Hippocampal formation (tissue), 2 donors: ENCODE measurements at places on chromosomes 2 and 18.

DNA sequence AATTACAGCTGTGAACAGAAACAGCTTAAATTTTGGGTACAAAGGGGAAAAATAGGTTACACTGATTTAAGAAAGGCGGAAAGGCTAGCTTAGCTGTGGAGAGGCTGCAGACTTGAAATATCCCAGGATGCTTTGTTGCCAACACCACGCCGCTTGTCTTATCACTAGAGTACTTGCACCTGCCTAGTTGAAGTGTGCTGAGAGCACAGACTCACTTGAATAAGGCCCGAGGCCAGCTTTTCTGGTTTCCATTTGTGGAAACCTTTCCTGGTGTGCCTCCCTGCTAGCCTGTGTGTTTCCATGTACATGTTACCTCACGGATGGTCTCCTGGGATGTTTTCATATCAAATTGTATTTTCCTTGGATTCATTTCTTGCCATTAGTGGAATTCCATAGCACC is 3.2 kb downstream of the CABLES1 start:
- no peak for DNase-seq

- no peak for DNase-seq
Measured at GRCh38 chr18:69658685-69659084, 258.0 kb downstream of the DOK6 start.

DNA sequence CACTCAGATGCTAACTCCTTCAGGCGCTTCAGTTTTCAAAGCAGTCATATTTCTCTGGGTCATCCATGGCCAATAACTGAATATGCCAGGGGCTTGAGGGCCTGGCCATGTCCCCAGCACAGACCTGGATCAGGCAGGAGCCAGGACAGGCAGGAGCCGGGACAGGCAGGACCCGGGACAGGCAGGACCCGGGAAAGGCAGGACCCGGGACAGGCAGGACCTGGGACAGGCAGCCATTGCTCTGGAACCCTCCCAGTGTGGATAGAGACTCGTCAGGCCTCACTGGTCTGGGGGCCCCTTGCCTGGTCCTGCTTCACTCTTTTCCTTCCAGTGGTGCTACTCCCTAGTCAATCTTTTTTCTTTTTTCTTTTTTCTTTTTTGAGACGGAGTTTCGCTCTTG is 117.5 kb upstream of the TEX51 start:
- no peak for DNase-seq

DNA sequence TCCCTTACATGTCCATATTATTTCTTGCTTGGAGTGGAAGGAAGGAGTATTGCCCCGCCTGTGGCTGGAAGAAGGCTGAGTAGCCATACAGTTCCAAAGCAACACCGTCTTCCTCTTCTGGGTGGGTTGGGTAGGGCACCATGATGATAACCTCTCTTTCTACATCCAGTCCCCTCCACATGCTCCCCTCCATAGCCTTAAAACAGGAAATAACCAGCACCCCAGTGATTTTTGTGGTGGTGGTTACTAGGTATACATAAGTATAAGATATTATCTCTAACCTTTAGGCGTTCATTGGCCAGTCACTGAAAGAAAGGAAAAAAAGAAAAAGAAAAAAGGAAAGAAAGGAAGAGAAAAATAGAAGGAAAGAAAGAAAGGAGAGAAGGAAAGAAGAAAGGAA is 63.1 kb downstream of the CXCR4 start:
- no peak for DNase-seq

GRCh38 chr2:217417536-217417935 is 557.7 kb upstream of the TNP1 start:
- DNase-seq, result no peak

DNA sequence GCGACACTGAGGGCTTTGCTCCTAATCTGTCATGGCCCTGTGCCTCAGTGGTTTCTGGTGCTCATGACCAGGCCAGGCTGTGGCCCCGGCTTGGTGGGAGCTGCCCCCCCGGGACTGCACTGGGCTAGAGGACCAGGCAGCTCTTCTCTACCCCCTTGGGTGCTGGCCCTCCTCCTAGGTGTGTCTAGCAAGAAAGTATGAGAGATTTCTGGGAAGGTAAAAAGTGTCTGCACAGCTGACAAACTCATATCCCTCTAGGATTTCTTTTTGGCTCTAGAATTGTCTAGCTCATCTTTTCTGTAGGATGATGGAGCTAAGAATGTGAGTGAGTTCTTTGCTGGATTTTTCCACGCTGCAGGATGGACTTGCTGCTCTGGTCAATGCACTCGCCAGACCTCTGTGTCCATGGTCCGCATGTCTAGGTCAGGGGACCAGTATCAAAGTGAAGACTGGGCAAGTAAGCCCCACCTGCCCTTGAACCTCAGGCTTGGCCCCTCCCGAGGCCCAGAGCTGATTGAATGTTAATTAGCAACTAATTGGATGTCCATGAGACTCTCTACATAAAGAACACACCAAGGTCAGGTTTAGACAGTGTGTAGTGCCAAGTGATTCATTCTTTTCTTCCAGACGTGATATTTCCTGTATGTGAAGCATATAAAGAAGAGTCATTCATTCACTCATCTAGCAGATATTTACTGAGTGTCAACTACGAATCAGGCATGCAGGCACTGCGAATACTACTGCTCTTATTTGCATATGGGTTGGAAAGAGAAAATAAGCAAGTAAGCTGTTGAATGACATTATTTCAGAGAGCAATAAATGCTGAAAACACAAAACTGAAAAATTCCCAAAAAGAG is 15.6 kb upstream of the PSD4 start:
- DNase-seq, result no peak

- DNase-seq, result peak; percentile 22
Measured at GRCh38 chr2:165648801-165649200, 145.2 kb downstream of the GALNT3 start.

GRCh38 chr2:203798296-203799087 is 69.1 kb upstream of the CTLA4 start:
- no peak for DNase-seq

DNA sequence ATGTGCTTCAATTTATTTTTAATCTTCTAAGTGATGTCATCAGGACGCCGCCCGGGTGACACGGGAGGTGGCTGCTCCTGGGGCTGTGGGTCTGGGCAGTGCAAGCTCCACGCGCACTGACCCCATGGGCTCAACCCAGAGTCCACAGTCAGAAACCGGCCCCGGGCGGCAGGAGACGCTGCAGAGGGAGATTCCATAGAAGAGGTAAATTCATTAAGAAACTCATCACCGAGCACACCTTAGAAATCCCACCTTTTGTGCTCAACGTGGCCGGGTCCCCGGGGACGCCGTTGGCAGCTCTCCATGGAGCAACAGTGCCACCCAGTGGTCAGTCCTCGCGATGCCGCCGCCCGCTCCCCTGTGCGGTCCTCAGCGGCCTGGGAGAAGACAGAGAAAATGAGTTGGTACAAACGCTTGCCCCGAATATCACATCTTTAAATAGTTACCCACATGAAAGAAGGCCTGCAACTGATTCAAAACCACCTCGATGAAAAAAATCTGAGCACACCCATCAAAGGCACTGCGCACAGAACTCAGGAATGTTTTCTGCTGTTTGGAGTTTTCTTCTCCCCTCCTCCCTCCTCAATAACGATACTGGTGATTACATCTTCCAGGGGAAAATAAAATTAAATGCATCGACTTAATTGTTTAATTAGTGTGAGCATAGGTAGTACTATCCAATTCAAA is 92.6 kb downstream of the CMPK2 start:
- DNase-seq, result peak; percentile 55

- DNase-seq, result no peak
Measured at GRCh38 chr2:15790838-15791237, 149.5 kb upstream of the MYCN start.

DNA sequence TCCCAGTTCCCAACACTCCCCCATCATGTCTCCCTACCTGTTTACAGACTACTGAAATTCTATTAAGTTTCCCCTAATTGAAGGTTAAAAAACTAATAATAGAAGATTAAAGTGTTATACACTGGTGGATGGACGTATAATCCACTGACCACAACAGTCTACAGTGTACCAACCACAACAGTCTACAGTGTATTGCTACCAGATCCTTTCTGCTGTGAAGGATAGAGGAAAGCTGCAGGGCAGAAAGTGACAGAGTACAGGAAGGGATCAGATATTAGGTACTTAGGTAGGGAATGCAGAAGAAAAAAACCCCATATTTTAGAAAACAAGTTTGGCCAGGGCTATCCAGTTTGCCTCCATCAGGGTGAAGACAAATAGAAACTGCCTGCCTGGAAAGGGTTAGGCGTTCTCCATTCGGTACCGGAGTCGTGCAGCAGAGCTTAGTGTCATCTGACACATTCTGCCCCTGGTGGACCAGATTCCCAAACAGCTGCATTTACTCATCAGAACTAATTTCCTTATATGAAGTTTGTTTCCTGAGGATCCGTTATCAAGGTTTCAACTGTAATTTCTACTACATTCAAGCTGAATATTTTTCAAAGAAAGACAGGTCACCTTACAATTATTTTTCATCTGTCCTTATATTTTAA is 49.9 kb downstream of the KLF7 start:
- DNase-seq, result peak; percentile 73

DNA sequence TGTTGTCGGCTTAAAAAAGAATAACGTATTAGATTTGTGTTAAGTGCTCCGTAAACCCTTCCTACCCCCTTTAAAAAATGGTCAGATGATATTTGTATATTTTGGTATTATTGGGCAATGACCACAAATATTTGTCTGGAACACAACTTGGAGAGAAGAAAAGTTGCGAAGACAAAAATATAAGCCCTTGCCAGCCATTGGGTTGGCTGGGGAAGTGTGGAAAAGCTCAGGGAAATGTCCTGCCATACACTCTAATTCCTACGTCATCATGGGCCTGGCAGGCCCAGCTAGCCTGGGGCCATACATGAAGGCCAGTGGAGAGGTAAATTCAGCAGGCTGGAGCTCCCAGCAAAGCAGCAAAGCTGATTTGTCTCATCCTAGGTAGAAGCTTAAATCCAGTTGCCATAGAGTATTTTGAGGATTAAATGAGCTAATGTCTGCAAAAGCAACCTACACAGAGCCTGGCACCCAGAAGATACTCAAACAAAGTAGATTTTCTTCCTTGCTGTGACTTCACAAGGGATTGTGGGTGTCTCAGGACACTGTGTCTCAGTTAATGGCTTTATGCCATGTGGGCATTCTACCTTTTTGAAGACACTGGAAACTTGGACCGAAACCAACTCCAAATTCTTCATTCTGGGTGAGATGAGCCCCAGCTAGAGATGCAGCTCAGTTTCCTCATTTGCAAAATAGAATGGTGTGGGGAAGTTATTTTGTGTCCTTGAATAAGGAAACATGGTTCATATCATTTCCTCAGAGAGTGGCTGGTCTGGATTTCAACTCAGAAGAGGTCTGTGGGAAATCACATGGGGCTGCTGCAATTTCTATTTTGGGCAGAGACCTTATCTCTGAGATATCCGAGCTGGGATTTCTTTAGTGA is 87.9 kb upstream of the MAP4K3 start:
- peak; percentile 11 for DNase-seq

GRCh38 chr18:44627280-44627679 is 53.4 kb upstream of the SETBP1 start:
- DNase-seq, result no peak

GRCh38 chr2:95025406-95026319 is at the start of gene MAL:
Gene MAL (plus strand): TSS chr2:95025708. CDS start chr2:95025793, 85 bp downstream.
- peak; percentile 74 for DNase-seq

- DNase-seq, result no peak
Measured at GRCh38 chr2:72027426-72028161, 120.1 kb downstream of the CYP26B1 start.

DNA sequence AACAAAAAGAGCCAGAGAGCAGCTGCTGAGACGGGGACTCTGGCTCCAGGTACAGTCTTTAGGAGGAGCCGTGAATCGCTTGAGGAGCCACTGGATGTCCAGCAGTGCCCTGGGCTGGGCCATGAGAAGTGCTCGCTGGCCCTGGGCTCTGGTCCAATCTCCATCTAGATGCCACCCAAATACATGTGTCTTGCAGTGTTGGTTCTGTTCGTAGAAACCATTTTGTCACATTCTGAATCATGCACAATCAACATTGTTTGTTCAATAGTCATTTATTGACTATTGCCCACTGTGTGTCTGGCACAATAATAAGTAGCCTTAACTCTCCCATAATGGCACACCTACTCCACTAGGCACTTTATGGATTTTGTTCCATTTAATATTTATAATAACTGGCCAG is 26.1 kb downstream of the TYMS start:
- no peak for DNase-seq

DNA sequence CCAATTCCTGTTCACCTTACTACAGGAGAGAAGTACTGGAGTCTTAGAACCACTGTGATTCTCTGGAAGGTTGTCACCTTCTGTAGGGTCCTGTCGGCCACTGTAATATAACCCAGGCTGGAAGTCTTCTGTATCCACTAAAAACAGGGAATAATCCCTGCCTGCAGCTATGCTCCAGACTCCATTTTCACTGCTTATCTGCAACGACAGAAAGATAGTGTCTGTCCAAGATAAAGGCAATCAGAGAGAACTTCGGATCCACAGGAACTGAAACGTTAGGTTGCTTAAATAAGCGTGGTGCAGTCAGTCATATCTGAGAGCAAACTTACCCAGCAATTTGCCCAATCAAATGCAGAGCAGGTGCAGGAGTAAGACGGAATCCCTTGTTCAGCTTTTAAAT is 34.2 kb downstream of the ALS2 start:
- no peak for DNase-seq

DNA sequence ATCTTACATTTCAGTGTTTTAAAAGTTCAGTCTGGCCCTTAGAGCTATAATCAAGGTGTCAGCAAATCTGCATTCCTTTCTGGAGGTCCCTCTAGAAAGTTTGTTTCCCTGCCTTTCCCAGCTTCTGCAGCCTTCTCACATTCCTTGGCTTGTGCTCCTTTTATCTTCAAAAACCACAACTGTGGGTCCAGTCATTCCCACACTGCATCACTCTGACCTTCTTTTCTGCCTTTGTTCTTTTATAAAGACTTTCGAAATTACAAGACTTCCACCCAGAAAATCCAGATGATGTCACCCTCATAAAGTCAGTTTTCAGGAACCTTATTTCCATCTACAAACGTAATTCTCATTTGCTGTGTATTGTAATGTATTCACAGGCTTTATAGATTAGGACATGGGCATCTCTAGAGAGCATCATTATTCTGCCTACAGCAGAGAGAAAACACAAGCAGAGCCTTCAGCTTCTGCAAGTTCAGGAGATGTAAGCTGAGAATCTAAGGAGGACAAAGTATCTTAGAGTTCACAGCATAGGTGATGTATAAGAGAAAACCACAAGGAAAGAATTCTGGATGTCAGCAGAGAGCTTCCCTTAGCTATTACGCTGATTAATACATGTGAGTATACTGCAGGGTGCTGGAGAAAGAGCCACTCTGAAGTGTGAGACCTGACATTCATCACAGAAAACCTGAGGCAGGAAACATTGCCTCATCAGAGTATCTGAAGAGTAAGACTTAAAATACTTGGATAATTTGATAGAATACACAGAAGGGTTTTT is 1100.2 kb downstream of the CBLN2 start:
- DNase-seq, result no peak

GRCh38 chr18:49247781-49248180 is 212.7 kb downstream of the DYM start:
- DNase-seq, result no peak

GRCh38 chr2:191961556-191961955 is 114.7 kb upstream of the CAVIN2 start:
- no peak for DNase-seq

- no peak for DNase-seq
Measured at GRCh38 chr18:54928236-54928635, 31.0 kb downstream of the CCDC68 start.

GRCh38 chr2:47906157-47907038 is at the start of gene FBXO11:
Gene FBXO11 (minus strand): TSS chr2:47906498. CDS start chr2:47905720, 778 bp downstream.
- peak; percentile 96 for DNase-seq
